T-cell (primary cell): ENCODE measurements at places on chromosomes 2 and 18.

GRCh38 chr2:229273006-229273722 lies 2.1 kb upstream of the PID1 start:
- no peak for DNase-seq

GRCh38 chr2:237300739-237301138 lies 113.2 kb downstream of the COL6A3 start:
- DNase-seq = no peak

- no peak for DNase-seq
Measured at GRCh38 chr18:45447355-45448265, 167.7 kb upstream of the SLC14A2 start.

DNA sequence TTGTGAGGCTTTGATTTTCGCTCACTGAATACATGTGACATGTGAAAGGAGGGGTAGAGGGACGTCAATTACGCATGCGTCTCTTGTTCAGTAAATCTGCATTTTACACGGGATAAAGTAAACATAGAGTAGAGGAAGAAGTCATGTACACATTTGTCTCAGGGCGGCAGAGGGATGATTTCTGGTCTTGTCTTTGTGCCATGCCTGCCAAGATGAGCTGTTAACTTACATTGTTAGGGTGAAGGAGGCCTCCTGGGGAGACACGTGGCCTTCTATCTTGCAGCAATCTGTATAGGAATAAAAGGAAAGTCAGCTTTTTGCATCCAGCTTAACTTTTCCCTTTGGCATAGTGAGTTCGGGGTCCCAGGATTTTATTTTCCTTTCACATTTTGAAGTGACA lies 106.3 kb downstream of the LDLRAD4 start:
- no peak for DNase-seq

GRCh38 chr18:41870817-41871216 lies 84.2 kb upstream of the PIK3C3 start:
- DNase-seq = no peak

DNA sequence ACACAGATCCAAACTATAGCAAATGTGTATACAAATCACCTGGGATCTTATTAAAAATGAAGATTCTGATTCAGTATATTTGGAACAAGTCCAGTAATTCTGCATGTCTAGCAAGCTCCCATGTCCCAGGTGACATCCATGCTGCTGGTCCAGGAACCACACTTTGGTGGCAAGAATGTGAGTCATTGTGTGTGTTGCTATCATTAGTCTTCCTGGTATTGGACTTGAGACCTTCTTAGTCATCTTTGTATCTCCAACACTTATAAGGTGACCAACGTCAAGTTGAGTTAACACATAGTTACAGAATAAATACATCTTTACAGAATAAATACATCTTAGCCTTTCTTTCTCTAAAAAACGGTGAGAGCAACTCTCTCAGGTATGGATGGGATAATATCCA lies 107.9 kb upstream of the NDUFV2 start:
- no peak for DNase-seq

DNA sequence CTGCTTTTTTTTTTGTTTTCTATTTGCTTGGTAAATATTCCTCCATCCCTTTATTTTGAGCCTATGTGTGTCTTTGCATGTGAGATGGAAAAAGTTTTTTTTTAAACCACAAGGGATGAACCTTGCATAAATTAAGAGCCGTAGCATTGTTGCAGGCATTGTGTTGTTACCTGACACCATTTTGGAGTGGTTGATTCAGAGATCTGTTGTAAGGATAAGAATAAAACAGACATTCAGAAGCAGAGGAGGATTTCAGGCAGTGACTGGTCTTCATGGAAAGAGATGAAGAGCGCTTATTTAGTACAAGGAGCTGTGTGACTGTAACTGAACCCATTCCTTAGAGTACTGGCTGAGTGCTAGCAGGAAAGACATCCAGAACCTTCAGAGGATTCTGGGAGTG lies 101.2 kb downstream of the LTBP1 start:
- no peak for DNase-seq
